T-helper 22 cell (primary cell): ENCODE measurements at places on chromosomes 16 and 17.
A peak's percentile ranks its signal among the peaks of the same experiment; 100 is the strongest.

DNA sequence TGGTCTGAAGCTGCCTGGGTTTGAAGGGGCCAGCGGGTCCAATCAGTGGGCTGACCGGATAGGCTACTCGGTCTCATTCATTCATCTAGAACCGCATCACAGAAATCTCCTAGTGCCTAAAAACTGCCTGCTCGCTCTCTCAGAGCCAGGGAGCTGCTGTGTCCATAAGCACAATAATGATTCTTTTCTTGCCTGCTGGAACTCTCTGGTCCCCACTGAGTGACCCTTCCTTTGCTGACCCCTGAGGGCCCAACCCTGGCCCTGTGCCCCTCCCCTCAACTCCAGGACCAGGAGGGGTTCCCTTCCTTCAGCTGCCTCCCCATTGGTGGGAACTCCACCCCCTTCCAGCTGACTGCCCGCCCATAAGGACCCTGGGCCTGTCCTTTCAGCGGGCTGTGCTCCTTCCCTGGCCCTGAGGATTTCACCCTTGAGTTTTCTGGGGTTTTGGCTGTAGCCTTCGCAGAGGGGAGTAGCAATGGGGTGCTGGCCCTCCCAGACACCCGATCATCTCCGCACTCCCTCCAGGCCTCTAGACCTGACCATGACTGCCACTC, 39.5 kb upstream of the DNAH9 start:
- DNase-seq = no peak

DNA sequence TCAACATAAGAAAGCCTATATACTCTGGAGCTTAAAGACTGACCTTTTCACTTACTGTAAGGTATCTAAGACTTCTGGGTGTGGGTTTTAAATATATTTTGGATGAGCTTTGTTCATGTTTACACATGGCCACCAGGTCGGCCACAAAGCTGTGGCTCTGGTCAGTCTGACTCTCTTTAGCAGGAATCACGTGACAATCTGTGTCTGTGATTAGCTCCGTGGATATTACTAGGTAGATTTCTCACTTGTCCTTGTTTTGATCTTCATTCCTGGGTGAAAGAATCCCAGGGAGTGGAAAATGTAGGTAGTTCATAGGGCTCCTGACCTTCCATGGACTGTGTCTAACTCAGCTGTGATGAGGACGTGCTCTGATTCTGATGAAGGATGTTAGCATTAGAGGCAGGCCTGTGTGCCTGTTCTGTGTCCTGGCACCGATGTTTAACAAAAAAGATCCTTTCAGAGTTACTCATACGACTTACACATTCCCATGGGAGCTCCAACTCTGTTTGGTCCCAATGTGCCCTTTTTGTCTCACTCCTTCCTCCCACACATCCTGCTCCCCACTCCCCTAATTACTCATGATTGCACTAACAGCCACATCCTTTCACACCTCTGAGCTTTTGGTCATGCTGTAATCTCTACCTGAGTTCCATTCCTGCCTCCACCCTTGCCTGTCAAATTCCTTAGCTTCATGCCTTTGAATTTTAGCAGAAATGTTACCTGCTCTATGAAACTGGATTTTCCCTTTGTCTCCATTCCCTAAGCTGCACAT, 425.1 kb downstream of the MAF start:
- no peak for DNase-seq

DNA sequence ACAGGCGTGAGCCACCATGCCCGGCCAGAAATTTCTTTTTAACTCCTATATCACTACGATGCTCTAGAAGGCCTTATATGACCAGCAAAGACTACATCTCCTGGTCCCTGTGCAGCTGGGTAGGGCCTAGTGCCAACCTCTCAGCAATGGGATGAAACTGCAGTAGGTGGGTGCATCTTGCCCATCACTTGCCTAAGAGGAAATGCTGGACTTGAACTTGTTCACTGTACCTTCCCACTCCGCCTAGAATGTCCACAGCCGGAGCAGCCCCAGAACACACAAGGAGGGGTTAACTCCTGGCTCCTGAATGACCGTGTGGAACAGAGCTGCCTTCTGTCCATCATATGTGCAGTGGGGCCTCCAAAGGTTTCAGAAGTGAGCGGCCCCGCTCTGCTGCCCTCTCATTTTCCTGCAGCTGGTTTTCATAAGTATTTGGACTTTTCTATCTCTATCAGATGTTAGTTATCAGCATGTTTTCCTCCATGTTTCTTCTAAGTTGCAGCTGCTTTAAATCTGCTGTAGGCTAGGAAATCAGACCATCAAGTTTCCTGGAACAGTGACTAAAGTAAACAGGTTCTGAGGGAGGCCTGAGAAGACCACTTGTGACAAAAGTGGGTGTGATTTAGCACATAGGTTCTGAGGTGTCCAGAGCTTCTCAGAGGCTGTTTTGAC, 52.5 kb downstream of the WSB1 start:
- no peak for DNase-seq

GRCh38 chr17:63940584-63940983, 8.5 kb upstream of the CD79B start:
- no peak for DNase-seq

DNA sequence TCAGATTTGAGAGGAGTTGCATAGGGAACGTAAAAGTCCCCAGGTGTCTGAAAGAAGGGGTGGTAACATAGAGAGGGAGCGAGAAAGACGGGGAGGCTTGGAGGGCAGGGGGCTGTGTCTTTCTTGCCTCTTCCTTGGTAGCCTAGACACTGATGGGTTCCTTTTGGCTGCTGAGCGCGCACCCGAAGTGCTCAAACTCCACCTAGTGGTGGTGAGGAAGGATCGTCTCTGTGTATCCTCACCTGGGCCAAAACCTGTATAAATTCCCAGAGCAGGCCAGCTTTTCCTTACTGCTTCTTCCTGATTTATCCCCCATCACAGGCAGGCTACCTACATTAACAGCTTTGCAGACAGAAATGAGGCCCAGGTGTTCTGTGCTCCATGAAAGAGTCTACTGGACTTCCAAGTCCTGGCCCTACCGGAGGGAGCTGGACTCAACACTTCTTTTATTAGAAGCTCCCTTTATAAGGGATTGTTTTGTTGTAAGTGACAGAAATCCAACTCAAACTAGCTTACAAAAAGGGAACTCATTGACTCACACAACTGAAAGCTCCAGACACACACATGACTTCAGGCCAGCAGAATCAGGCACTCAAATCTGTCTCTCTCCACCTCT, 5.5 kb upstream of the SLC25A35 start:
- peak; percentile 42 for DNase-seq
